Choroid plexus epithelial cell (primary cell): ENCODE measurements at places on chromosomes 1 and 21.

GRCh38 chr1:117017648-117018047 is 16.1 kb downstream of the CD101 start:
- no peak for DNase-seq

- DNase-seq = peak; percentile 75
These were observed at the start of gene LRRC71 for GRCh38 chr1:156920233-156921052. Gene LRRC71, plus strand, starts transcription at chr1:156920632. Its CDS starts 172 bp downstream, at chr1:156920804.

- no peak for DNase-seq
These were observed 272.7 kb downstream of the NTNG1 start for GRCh38 chr1:107413546-107413945.

GRCh38 chr21:35908311-35909078 is 151.8 kb downstream of the SETD4 start:
- no peak for DNase-seq

- no peak for DNase-seq
These were observed 46.8 kb upstream of the PPM1J start for GRCh38 chr1:112761714-112762480.

DNA sequence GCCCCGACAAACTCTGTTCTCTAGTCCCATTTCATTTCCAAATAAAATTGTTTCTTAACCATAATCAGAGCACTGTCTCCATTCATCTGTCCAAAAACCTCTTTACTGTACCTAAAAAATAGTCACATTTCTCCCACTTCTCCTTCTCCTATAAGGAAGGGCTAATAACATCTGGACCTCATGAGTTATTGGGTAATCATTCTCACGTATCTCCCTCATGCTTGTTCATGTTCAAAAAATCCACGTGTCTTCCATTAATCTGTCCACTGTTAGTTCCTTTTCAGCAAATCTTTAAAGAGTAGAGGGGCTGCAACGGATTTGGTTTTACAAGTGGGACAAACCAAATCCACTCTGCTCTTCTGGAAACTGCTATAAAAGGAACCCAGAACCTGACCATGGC is 1418.8 kb downstream of the MRPL39 start:
- no peak for DNase-seq

DNA sequence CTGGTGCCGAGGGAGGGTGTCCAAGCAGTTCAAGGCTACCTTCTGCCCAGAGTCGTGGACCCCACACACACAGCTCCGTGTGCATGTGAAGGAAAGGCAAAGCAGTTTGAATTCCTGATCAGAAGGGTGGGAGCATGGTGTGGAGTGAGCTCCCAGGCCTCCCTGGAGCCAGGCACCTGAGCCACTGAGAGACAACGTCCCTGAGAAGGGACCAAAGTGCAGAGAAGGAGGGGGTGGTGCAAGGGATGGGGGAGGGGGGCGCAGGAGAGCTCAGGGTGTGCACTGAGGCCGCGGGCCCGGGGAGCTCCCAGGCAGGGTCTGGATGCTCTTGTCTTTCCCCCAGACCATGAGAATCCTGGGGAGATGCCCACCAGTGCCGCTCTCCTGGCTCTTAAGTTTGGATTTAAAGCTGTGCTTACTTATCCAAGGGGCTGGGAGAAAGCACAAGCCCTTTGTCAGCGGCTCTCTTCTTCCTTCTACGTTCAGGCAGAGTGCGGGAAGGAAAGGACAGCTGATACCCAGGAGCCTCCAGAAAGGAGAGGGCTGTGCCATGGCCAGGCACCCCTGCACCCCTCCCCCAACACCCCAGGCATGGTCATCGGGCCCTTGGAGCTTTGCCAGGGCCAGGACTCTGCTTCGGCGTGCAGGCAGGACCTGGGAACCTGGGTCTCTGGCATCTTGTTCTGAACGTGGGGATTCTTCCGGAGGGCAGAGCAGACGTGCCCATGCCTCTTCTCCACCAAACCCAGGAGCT is 24.1 kb downstream of the ACTA1 start:
- no peak for DNase-seq

DNA sequence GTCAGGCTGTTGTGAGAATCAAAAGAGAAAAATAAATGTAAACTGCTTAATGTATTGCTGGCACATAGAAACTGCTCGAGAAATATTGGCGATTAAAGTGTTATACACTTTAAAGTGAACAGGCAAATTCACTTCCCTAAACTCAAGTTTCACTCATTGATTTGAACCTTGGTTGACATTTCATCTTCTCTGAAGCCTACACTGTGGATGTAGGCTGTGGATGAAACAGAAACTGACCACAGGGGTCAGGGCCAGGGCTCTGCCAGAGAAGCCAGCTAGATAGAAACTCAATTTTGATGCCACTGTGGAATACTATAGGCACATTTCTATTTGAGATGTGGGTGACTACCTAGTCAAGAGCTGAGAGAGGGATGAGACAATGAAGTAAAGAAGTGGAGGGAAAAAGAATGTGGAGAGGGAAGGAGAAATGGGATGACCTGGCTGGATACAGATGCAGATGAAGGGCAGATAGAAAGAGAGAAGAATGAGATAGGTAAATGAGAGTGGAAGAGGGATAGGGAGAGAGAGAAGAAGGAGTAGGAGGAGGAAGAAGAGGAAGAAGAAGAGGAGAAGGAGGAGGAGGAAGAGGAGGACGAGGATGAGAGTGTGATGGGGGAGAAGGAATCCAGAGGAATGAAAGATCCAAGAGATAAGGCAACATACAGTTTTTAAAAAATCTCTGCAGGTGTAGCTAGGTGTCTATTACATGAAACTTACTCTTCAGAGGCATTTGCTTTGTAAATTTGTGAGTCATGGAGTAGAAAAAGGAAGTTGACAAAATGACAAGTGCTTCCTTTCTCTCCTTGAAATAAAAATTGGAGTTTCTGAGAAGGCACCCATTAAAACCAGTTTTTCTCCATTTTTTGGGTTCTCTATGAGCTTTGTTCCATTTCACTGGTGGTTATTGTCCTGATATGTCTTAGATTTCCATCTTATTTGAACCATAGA is 17.4 kb upstream of the CD1D start:
- DNase-seq = no peak

DNA sequence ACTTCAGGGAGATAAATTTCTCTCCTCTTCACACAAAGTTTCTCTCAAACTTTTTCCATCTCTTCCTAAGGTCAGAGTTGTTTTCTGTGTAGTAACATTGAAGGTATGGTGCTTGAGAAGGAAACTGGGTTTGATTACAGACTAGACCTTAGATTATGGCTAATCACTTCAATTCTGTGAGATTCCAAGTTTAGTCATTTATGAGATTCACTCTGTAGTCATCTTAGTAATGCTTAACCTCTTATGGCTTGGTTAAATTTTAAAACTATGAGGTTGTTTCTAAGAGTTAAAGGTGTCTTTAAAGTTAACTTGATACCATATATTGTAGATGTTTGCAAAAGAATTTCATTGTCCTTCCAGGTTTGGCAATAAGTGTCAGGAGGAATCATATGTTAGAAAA is 1092.2 kb downstream of the KCNT2 start:
- no peak for DNase-seq

DNA sequence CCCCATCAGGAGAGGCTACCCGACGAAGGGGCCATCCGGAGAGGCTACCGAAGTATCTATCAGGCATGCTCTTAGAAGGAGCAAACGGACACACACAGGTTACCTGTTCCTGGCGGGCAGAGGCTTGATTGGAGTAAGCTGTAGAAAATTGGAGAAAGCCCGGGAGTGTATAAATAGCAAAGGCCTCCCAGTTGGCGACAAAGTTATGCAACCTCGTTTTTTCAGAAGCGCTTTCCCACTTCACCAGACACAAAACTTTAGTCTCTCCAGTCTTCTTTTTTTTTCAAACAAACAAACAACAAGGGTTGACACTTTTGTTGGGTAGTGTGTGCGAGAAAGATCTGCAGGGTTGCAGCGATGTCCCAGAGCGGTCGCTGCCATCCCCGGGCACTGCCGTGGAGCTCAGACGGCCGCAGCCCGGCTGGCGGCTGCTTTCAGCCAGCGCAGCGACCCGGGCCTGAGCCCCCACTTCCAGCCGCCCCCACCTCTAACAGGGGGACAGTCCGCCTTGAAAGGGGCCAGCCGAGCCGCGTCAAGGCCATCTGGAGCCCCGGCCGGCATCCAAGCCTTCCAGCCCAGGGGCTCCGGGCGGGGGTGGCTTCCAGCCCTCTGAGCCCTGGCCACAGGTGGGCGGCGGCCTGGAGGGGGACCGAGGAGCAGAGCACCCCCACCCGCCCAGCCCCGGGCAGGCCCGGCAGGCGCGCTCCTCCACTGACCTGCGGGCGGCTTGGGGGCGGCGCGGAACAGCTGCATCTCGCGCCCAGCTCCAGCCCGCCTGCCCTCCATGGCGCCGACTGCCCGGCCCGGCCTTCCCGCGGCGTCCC is 616 bp downstream of the MCOLN3 start:
- no peak for DNase-seq

DNA sequence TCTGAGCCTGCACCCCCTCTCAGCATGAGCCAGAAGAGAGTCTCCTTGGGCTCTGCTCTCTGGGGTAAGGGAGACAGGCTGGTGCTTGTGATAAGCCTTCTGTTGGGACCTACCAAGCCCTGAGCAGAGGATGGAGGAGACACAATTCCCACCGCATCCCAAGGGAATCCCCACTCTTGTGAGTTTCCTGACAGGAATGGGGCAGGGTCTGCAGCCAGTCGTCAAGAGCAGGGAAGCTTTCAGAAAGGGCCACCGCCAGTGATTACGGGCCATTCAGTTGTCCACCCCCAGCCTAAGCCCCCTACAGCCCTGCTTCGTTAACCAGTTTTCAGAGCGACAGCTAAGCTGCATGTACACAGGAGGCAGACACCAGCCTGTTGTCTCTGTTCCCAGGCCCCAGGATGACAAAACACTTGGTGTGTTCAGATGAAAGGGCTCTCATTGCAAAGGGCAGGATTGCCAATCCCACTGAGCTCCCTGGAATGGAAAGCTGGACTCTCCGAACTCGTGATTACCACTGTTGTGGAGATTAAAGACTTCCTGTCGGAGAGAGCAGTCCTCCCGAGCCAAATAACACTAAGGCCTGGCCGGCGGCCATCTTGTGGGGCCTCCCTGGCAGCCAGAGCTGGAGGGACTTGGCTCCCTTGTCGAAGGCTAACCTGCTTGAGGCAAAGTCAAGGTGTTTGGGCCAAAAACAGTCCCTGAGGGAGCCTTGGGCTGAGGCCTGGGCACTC is 37.4 kb upstream of the SLC30A1 start:
- no peak for DNase-seq

DNA sequence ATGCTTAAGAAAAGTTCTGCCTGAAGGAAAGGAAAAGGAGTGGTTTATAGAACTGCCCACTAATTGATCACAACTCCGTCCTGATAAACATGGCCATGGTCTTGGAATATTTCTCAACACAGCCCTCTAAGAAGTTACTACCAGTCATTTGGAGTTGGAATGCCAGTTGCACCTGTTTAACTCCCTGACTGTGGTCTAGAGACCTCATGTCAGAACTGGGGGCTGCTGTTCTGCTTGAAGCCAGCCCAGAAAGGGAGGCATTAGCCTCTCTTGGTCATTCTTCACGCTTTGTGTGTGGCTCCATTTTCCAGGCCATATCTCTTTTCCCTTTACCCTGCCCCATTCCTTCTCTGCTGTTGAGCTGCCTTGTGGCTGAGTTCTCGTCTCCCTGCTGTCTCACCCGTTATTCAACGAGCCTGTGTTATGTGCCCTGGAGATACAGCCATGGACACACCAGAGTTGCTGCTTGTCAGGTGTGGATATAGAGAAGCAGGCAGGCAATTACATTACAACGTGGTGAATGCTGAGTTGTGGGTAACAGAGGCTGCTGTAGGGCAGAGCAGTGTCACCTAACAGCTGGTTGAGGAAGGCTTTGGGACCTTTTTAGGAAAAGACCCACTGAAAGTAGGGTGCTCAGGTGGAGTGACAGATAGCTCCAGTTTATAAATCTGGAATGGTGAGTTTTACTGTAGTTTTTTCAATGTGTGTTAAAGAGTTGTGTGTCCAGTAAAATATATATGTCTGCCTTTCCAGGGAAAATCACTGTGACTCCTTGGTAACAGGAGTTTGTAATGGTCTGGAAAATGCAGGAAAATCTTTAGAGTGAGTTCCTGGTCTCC is 137.0 kb upstream of the IPO9 start:
- DNase-seq = no peak
